ENCODE measurements at places on chromosomes 4 and X.
A peak's percentile ranks its signal among the peaks of the same experiment; 100 is the strongest.

DNA sequence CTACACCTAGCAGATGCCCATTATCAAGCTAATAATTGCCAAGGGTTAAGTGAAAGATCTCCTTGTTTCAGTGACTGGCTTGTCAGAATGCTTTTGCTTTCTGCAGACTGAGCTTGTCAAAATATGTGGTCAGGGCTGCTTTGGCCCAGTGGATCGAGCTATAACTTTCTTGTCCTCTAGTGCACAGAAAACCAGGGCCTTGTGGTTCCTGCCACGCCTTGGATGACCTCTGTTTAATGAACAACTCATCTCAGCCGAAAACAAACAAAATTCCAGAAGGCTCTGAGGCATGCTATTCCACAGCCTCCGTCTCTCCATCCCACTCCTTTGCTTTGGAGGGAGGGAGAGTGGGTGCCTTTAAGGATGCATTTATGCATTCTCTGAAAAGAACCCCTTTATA is 11.3 kb downstream of the EVC start:
- DNase-seq, result no peak

DNA sequence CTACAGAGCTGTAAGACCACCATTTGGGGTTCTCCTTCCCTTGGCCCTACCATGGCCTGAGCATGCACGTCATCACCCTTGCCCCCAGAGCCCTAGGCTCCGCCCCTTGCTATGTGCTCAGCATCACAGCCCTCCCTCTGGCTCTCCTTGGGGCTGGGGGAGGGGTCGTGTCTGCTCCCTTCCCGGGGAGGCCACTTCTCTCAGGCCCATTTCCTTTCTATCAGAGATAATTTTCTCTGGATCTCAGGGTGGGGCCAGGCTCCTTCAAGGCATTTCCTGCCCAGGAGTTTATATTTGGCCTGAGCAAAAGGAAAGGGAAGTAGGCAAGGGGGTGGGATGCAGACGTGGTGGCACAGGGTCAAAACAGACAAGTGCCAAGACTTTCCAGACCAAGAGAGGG is 55.9 kb downstream of the STARD8 start:
- no peak for DNase-seq

DNA sequence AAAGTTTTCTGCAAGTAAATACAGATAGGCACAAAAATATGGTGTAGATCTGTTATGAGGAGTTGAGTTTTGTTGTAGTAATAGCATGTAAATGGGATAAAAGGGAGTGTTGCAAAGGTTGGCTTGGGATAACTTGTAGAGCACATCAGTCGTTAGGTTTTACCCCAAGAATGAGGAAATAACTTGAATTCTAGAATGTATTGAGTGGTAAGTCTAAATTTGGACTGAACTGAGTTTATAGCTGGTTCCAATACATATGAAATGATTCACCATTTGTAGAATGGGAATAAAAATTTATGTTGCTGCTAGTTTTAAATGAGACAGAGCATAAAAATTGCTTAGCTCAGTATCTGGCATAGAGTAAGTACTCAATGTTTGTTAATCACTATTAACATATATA is 719.2 kb downstream of the FSTL5 start:
- no peak for DNase-seq

DNA sequence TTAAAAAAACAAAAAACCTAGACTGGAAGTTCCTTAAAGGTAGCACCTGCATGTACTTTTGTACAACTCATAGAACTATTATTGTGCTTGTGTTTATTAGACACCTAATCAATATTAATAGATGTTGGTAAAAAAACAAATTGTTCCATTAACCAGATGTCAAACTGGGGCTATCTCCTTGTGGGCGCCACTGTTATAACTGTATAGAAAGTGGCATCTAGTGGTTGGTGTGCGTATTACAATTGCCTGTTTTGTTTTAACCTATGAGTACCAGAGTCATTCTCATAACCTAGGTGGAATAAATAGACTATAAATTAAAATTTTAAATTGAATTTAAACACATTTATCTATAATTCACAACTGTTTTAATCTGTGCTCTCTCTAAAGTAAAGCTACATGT is 97.4 kb downstream of the COL4A5 start:
- DNase-seq, result no peak

DNA sequence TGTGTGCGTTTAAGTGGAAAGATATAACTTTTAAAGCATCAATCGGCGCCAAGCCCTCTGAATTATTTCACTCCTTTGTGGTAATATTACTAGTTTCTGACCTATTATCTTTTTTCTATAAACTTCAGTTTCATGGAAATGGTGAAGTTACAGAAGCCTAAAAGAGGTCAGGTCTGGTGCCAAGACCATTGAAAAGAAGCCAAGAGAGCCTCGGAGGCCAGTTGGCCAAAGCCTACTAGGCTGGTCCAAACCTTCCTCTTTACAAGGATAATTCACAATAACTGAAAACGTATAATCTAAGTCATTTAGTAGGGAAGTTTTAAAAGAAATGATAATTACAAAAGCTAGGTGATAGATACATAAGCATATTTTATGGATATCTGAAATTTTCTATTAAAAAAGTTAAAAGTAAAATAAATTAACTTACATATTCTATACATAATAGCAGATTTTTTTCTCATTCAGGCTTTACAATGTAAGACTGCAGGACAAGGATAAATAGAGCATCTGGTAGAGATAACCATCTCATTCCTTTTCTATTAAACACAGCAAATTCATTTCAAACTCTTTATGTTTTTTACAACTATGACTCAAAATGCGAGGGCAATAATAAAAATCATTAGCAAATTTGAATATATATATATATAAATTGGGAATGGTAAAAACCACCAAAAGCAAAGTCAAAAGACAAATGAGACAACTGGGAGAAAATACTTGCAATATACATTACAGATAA is 49.2 kb downstream of the WDFY3 start:
- DNase-seq, result no peak

DNA sequence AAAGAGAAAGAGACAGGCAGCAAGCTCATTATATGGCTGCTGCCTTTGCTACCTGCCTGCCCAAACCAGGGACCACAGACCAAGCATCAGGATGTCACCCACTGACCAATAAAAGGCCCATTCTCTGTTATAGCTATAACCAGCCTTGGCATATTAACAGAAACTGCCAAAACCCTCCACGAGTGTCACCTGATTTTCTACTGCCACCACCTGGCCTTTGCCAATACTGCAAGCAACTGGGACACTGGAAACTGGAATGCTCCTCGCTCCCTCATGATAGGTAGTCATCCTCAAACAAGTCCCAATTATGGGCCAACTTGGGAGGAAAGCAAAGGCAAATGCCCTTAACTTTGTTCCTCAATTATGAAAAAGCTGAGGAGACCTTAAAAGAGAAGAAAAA is 76.0 kb downstream of the SPIN4 start:
- no peak for DNase-seq

DNA sequence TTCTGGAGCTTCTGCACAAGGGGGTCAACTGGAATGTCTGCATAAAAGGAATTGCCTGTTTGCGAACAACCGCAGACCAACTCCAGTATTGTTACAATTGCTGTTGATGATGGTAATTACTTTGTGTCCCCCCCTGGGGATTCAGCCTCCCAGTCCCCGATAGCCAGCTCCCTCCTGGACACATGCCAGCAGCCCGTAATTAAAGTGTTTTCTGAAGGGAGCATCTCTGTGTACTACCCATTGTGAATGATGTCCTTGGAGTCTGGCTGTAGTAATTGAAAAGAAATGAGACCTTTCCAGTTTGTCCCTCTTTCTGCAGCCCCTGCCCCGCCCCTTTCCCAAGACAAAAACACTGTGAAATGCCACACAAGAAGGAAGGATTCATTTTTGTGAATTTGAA is 377.1 kb upstream of the LCORL start:
- no peak for DNase-seq

DNA sequence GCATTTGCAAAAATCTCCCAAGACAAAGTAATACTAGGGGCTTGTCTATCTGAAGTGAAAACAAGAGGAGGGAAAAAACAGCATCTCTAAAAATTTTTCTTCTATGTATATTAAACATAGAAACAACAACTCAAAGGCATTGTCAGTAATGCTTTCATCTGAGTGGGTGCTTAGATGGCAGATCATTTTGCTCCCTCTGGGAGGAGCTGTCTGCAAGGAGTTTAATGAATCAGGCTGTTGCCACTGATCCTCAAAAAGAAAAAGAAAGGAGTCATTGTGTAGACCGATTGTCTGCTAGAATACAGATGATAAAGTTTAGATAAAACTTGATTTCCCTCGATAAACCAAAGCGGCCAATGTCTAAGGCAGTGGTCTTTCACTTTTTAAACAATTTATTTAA is 49.7 kb upstream of the KLHL8 start:
- DNase-seq, result no peak

- no peak for DNase-seq
Measured at GRCh38 chr4:110049951-110050925, 137.6 kb downstream of the EGF start.

- DNase-seq, result no peak
Measured at GRCh38 chr4:178480105-178480504, 1037.9 kb upstream of the AGA start.

- no peak for DNase-seq
Measured at GRCh38 chr4:78764498-78764961, 11.6 kb upstream of the BMP2K start.

- DNase-seq, result no peak
Measured at GRCh38 chrX:13750204-13750603, 15.7 kb downstream of the OFD1 start.

GRCh38 chr4:1887052-1887451 is 15.9 kb downstream of the NSD2 start:
- no peak for DNase-seq

DNA sequence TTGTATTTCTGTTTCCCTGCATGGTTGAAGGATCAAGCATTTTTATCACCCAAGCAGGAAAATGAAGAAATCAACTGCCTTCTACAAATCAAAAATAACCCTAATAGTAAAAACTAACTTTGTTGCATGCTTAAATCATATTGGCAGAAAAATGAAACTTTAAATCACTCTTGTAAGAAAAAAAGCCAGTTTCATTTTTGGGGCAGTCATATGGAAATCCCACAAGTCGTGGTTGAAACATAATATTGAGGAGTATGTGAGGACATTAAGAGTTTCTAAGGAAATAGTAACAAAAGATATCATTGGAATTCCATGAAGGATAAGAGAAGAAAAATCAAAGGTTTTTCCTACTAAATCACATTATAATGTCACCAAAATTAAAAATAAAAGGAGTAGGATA is 8.4 kb downstream of the TEC start:
- DNase-seq, result no peak

GRCh38 chrX:21616386-21616785 is 41.7 kb downstream of the KLHL34 start:
- no peak for DNase-seq

GRCh38 chr4:107094976-107095375 is 58.9 kb upstream of the DKK2 start:
- no peak for DNase-seq

DNA sequence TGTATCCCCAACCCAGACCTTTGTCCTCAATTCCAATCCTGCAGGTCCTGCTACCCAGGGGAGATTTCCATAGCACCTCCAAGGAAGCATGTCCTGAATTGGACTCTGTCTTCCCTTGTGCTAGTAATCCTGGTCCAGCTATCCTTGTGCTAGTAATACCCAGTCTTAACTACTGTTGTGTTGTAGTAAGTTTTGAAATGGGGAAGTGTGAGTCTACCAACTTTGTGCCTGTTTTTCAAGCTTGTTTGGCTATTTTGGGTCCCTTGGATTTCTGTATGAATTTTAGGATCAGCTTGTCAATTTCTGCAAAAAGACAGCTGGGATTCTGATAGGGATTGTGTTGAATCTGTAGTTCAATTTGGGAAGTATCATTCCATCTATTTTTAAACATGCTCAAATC is 51.4 kb downstream of the CD99L2 start:
- DNase-seq, result no peak

DNA sequence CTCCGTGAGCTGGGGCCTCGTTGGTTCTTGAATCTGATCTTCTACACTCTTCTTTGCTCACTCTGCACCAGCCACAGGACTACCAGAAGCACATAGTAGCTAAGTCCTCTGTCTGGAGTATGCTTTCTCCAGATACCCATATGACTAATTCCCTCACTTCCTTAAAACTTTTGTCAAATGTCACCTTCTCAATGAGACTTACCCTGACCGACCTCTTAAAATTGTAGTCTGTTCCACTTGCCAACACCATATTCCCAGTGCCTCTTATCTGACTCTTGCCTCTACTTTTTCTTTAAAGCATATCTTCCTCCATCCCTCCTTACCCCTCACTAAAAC is 10.0 kb downstream of the PARM1 start:
- no peak for DNase-seq

- peak; percentile 78 for DNase-seq
Measured at GRCh38 chrX:103628386-103629317, at the start of gene TCEAL1. TSS of gene TCEAL1 (plus strand) at chrX:103628975. CDS start at chrX:103629917, 942 bp downstream.

GRCh38 chr4:34950926-34951325 is 1293.4 kb downstream of the ARAP2 start:
- no peak for DNase-seq

GRCh38 chr4:95548738-95549245 is at the start of gene UNC5C:
TSS of gene UNC5C (minus strand) at chr4:95548973.
- DNase-seq, result peak; percentile 87

- no peak for DNase-seq
Measured at GRCh38 chr4:163300445-163300844, 32.0 kb downstream of the NPY1R start.

DNA sequence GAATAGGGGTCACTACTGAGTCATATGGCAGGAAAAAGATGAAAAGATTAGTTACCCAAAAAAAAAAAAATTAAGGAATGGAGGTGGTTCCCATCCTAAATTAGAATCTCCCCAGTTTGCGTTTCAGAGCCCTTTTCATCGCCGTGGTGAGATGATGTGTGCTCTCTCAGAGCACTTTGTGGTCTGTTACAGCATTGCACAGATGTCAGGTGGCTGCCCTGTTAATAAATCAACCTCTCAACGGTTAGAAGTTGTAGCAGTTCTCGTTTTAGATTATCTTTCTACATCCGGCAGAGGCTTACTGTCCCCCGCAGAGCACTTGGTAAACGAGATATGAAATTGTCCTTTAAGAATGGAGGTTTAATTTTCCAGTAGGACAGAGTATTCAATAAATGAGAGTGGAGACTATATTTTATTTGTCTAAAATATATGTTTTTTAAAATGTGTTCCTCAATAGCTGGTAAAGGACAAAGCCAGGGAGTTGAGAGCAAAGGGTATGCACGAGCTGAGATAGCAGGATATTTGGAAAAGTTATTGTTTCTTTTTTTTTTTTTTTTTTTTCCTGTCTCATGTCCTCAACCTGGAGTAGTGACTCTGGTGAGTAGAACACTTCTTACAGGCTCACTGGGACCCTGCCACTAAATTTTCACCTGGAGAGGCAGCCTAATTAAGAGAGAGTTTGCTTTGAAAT is 26.9 kb downstream of the AFF1 start:
- DNase-seq, result no peak

DNA sequence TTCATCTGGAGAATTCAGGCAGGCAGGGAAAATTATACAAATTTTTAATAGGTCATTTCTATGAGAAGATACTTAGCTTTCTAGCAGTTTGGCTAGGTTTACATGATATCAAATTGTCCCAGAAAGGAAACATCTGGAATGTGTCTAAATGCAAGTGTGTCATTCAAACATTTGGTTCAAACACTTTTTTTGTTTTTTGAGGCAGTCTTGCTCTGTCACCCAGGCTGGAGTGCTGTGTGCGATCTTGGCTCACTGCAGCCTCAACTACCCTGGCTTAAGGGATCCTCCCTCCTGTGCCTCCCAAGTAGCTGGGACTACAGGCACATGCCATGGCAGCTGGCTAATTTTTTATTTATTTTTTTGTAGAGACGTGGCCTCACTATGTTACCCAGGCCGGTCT is 31.6 kb downstream of the SPARCL1 start:
- no peak for DNase-seq

- no peak for DNase-seq
Measured at GRCh38 chr4:110742143-110742542, 119.3 kb upstream of the PITX2 start.

Data from right hindlimb (tissue), 1 donor.